ENCODE measurements at places on chromosomes 16 and 17. TPM values are rescaled to one million over a fixed set of nuclear protein-coding genes. Genes with fewer than 3 reads are reported as not detected.

DNA sequence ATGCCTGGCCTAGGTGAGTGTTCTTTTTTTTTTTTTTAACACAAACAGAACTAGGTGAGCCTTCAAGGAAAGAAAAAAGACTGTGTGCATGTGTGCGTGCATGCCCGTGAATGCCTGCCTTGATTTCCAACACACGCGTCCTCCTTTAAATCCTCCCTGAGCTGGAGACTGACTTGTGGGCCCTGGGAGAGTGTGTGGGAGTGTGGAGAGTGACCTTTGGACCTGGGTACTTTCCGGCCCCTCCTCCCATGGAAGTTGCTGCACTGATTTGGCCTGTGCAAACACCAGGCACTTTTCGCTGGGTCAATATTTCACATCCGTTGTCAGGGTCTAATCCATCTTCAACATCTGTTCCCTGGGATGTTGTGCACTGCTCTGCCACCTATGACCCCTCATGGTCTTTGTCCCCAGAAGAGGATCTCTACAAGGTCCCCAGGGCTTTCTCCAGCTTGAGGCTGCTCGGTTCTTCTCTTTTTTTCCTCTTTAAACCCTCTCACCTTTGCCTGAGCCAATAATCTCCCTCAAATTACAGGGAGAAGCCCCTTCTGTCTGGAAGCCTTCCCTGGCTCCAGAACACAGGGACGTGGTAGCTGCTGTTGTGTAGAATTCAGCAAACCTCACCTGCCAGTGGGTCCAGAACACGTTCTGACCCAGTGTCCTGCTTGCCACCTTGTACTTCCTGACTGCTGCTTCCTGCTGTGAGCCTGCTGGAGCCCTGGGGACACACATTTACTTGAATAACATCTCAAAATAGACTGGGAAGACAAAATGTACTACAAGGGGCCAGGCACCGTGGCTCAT lies 20.8 kb upstream of the ATP5MC1 start:
- H3K36me3 ChIP-seq, result no peaks in the 10 kb centered on the region
- peaks cover 54% of the 10 kb centered on the region for H3K4me1 ChIP-seq
- H3K4me3 ChIP-seq, result no peak overlapping the region
- peak; percentile 87 for DNase-seq

DNA sequence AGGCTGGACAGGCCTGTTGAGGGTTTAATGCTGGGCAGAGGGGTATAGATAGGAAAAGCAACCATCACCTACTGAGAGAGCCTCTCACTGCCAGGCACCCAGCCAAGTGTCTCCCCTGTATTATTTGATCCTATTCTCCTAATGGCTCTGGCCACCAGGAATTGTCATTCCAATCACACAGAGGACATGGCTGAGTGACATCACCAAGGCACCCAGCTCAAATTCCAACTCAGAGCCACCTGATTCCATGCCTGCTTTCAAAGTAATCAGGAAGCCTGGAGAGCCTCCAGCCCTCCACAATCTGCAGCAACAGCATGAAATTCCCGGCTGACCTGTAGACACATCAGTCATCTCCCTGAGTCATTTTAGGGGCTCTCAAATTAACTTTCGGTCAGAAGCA lies 368.9 kb upstream of the C16orf82 start:
- no peaks in the 10 kb centered on the region for H3K36me3 ChIP-seq
- H3K27ac ChIP-seq, result no peak overlapping the region
- no peak overlapping the region for H3K4me3 ChIP-seq
- no peak for DNase-seq
- H3K4me1 ChIP-seq, result no peaks in the 10 kb centered on the region

- no peaks in the 10 kb centered on the region for H3K36me3 ChIP-seq
- H3K27ac ChIP-seq, result peak overlapping the region; percentile 32
- H3K4me1 ChIP-seq, result peaks cover 7% of the 10 kb centered on the region
- no peak for DNase-seq
- H3K4me3 ChIP-seq, result no peak overlapping the region
These were observed 37.9 kb downstream of the SHISA6 start for GRCh38 chr17:11278992-11279270.

ABCA8 gene
- polyA plus RNA-seq, result 2.4 TPM

SLC16A13 gene
- polyA plus RNA-seq, result 18.8 TPM

NPIPA3 gene
- polyA plus RNA-seq, result not detected

DNA sequence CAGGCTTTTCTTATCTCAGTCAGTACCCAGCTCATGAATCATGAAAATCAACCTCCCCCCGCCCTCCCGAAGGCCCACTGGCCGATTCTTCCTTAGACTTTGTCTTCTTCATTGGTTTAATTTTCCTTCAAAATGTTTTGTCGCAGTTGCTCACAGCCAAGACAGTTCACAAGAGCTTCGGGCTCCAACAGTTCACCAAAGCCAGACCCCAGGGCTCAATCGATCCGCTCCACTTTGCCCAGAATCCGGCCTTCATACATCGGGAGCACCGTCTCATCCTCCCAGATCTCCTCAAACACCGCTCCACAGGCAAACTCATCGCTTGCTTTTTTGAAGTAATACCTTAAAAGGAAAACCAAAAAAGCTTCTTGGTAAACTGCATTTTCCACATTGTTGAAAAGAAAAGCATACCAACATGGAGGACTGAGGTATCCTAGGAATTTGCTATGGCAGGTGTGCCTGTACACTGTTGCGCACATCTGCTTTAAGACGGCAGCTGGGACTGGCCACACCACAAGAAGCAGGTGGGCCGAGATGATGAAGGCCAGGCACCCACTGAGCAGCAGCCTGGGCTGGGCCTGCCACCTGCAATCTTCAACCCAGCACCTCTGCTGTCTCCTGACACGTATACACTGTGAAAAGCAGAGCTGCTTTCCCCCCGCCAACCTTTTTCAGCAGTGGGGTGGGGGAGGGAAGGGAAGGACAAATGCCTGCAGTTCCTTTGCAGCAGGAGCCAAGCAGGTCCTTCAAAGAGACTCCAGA lies 31.5 kb downstream of the AXIN2 start:
- no peak overlapping the region for H3K4me3 ChIP-seq

IGF2BP1 gene
- polyA plus RNA-seq, result 40.7 TPM

GRCh38 chr16:49757559-49758069 lies 98.3 kb downstream of the ZNF423 start:
- H3K27ac ChIP-seq, result no peak overlapping the region
- no peak overlapping the region for H3K4me3 ChIP-seq
- H3K27me3 ChIP-seq, result no peaks in the 10 kb centered on the region

- peaks cover 8% of the 10 kb centered on the region for H3K36me3 ChIP-seq
- H3K27ac ChIP-seq, result peak overlapping the region; percentile 100
- peaks cover 13% of the 10 kb centered on the region for H3K4me1 ChIP-seq
- no peaks in the 10 kb centered on the region for H3K27me3 ChIP-seq
These were observed 519 bp downstream of the DDX5 start for GRCh38 chr17:64505340-64506200.

- H3K27ac ChIP-seq, result no peak overlapping the region
- H3K4me1 ChIP-seq, result no peaks in the 10 kb centered on the region
- H3K27me3 ChIP-seq, result no peaks in the 10 kb centered on the region
These were observed 161.7 kb upstream of the CDH5 start for GRCh38 chr16:66204756-66205155.

COPZ2 gene
- polyA plus RNA-seq, result 139 TPM

RAD51C gene
- 46.9 TPM for polyA plus RNA-seq

SUMO2 gene
- 434 TPM for polyA plus RNA-seq

NGFR gene
- 5.6 TPM for polyA plus RNA-seq

Measured in hepatocyte (in vitro differentiated cells).